ENCODE measurements at places on chromosomes 4 and X.

GRCh38 chrX:12441381-12442128 is 303.3 kb downstream of the FRMPD4 start:
- DNase-seq: no peak

GRCh38 chrX:8341814-8342590 is 122.6 kb upstream of the VCX3B start:
- no peak for DNase-seq

- no peak for DNase-seq
These were observed 346.6 kb downstream of the FBXO8 start for GRCh38 chr4:173936861-173937260.

GRCh38 chr4:121706595-121707021 is 9.8 kb upstream of the ANXA5 start:
- no peak for DNase-seq

- DNase-seq: peak; percentile 55
These were observed 5.9 kb upstream of the PITX2 start for GRCh38 chr4:110628663-110629213.

DNA sequence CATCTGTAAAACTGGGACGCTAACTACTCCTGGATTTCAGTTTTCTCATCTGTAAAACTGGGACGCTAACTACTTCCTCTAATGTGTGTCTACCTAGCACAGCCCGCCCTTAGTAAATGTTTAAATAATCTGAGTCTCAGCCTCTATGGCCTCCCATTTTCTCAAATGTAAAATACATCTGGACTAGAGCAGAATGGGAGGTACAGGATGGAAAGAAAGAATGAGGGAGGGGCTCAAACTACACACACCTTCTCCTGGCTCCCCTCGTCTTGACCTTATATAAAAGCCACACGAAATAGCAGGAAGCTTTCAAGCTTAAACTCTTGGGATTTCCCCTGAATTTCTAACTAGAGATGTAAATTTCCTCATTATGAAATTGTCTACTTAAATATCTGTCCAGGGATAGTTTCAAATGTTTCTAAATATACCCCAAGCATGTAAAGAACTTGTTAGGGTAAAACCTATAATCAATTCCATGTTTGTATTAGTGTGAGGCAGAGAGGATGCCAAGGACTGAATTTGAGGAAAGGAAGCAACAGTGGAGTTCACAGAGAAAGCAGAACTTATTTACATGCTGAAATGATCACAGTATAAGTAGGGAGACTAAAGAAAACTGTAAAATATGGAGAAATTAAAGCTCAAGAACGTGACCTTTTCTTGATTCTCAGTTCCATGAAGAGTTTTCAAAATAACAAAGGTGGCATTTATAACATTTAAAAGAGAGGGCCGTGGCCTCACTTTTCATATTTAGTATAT is 220.0 kb downstream of the NWD2 start:
- no peak for DNase-seq

DNA sequence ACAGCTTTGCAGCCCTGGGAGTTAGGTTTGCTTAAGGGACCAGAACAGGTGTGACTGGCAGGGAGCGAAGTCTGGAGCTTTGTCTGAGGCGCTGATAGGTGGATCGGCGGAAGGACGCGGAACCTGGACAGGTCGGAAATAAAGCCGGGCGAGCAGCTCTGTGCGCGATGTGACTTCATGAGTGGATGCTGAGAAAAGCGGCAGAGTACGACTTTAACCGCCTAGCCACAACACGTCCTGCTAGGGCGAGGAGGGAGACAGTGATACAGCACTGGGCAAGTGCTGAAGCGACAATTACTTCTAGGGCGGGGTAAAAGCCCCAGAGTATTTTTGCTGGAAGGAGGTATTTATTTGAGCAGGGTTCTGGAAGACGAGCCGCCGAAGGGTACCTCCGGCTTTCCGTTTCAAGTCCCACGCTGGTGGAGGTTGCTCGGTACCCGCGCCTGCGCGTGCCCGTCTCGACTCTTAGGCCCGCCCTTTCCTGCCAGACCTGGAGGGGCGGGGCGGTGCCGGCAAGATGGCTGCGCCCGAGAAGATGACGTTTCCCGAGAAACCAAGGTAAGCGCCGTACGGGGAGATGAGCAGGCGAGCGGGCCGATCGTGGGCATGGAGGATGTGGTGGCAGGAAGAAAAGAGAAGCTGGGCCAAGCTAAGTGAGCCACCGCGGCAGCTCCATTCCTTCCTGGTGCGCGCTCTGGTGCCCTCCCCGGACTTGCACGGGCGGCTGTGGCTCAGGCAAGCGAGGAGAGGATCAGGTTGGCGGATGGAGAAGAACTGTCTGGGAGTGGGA is at the start of gene ZRSR2:
TSS of gene ZRSR2 (plus strand) at position 506 of the 790 bp plus-strand sequence. CDS start at position 518, 12 bp downstream.
- DNase-seq: peak; percentile 84

DNA sequence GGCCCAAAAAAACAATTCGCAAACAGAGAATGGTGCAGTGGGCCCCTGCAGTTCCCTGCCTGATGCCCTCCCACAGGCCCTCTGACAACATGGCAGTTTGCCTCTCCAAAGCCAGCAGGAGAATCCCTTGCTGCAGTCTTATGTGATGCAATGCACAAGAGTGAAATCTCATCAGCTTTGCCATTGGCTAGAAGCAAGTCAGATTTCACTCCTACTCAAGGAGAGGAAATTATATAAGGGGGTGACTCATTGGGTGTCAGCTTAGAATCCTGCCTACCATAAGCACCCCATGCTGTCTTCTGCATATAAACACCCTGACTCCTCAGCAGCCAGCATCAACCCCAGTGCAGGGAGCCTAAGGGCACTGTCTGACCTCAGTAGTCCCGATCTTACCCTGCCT is 157.3 kb upstream of the LDB2 start:
- no peak for DNase-seq

- DNase-seq: no peak
These were observed 117.0 kb downstream of the CBLL2 start for GRCh38 chrX:22389556-22390179.

DNA sequence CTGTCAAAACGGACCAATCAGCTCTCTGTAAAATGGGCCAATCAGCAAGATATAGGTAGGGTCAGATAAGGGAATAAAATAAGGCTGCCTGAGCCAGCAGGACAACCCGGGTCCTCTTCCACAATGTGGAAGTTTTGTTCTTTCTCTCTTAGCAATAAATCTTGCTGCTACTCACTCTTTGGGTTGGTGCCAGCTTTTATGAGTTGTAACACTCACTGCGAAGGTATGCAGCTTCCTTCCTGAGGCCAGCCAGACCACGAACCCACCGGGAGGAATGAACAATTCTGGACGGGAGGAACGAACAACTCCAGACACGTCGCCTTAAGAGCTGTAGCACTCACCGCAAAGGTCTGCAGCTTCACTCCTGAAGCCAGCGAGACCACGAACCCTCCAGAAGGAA is 287.8 kb downstream of the RAPGEF2 start:
- DNase-seq: no peak

DNA sequence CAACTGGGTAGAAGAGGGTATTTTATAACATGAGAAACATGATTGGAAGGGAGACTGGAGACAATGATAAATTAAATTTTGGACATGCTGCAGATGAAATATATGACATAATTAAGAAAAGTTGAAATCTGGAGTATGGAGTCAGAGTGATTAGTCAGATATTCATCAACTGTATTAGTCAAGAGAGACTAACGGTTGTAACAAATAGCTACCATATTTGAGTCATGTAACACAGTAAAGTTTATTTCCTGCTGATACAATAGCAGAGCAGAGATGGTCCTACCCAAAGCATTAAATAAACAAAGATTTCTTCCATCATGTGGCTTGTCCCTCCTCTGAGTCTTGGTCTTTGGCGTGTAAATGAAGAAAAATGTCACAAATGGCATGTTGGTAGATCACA is 321.3 kb downstream of the GALNTL6 start:
- no peak for DNase-seq

- DNase-seq: no peak
These were observed 148.9 kb downstream of the ADAM29 start for GRCh38 chr4:175066923-175067627.

DNA sequence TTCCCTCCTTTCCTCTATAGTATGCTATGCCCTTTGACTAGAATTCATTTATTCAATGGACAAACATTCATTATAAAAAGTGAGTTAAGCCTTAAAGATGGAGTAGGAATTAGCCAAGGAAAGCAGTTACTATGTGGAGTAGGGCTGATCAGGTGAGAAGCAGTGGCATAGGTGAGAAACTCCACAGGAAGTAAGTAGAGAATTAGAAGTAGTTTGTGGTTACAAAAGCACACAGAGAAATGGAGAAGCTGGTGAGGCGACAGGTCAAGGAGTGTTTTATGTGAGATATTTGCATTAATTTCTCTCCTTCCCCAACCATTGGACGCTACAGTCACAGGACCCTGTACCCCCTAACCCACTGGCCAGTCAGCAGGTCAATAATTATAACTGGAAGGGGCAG is 30.6 kb downstream of the SETD7 start:
- no peak for DNase-seq

DNA sequence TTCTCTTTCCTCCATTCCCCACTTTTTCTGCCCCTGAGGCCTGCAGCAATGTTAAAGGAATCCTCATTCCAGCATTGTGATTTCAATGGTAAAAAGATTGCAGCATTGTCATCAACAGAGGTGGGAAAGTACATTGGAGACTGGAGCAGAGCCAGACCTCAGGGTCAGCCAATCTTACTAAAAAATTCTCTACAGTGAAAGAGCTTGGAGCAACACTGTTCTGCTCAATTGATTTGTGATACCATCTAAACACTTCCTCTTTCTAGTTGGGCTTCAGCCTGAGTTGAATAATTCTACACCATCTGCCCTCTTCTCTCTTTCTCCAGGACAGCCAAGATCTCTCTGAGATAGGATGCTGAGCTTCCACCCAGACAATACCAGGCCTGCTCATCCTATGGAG is 176.5 kb downstream of the AR start:
- DNase-seq: no peak

DNA sequence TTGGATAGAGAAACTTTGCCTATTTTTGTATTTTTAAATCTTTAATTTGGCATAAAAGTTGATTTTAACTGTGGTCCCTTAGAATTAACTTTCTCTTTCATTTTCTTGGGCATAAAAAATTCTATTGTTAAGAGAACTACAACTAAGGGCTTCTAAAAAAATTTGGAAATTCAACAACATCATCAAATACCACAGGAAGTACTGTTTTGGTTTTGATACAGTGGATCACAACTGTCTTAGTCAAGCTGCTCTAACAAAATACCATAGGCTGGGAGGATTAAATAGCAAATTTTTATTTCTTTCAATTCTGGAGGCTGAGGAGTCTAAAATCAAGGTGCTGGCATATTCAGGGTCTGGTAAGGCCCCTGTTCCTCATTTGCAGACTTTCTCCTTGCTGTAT is 19.9 kb upstream of the NPFFR2 start:
- no peak for DNase-seq

DNA sequence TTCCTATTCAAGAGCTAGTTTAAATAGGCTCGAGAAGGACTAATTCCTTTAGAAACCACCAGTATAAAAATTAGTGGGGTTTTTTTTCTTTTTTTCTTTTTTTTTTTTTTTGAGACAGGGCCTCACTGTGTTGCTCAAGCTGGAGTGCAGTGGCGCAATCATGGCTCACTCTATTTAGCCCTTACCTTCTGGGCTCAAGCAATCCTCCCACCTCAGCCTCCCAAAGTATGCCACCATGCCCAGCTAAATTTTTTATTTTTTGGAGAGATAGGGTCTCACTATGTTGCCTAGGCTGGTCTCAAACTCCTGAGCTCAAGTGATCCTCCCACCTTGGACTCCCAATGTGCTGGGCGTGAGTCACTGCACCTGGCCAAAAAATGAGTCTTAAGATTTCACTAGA is 52.8 kb downstream of the APOO start:
- no peak for DNase-seq

GRCh38 chrX:44973420-44973932 is 100.5 kb downstream of the KDM6A start:
- no peak for DNase-seq

DNA sequence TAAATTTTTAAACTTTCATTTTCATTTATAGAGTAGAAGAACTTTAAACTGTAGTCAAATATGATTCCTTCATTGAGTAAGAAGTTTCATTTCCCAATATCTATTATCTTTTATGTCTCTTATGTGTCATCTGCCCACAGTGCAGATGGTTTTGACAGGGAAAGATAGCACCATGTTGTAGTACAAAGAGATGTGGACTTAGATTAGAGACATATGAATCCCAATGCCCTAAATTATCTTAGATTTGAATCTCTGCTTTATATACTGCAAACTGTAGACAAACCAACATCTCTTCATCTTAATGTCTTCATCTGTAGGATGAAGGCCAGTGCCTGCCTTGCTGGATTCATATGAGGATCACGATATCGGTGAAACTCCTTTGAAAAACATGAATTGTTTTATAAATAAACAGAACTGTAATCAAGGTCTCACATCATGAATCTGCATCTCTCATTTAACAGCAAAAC is 217.5 kb downstream of the BANK1 start:
- no peak for DNase-seq

DNA sequence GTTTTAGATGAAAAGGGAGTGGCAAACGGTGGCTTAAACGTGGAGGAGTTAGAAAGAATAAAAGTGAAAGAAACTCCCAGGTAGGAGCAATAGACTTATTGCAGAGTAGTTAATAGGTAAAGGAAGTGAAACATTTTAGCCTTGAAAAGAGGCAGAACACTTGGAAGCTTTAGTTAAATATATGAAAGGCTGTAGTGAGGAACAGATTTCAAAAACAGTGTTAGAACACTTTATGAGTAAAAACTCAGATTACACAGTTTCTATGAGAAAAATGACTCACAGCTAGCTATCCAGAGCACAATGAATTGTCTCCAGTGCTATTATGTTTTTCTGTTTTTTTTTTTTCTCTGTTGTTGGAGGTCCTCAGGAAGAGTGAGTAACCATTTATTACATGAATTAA is 45.8 kb downstream of the TACR3 start:
- DNase-seq: no peak
